ENCODE measurements at places on chromosomes 5 and 9.

DNA sequence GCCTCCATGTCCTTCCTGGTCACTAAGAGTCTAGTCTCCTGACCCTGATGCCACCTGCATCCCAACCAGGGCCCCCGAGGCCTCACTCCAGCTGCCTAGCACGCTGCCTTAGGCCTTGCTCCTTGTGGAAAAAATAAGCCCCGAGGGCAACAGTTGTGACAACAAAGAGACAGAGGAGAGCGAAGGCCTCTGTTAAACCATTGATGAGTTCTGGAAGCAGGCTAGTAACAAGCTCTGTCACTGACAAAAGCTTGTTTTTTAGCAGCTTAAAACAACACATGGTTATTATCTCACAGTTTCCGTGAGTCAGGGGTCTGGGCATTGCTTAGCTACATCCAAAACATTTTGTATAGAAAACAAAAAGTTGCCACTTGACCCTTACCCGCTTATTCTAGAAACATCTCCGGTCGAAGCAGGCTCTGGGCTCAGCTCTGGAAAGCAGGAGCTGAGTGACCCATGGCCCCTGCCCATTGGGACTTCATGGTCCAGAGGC lies 48.2 kb upstream of the TBC1D2 start:
- no peak for DNase-seq

DNA sequence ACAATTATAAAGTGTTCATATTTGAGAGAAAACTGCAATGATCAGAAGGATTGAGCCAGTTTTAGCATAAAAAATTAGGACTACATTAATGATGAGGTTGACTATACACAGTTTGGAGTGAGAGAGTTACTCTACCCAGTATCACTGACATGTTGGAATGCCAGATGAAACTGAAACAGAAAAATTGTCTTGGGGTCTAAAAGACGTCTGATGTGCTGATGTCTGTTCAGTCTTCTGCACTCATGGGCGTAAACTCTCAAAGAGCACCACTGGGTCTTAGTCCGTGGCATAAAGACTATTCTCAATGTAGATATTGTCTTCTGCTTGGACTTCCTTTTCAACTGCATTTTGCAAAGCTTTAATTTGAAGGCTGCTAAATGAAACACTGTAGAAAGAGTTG lies 29.5 kb downstream of the HAVCR1 start:
- DNase-seq, result no peak

- no peak for DNase-seq
These were observed 126.1 kb downstream of the SV2C start for GRCh38 chr5:76209297-76209696.

DNA sequence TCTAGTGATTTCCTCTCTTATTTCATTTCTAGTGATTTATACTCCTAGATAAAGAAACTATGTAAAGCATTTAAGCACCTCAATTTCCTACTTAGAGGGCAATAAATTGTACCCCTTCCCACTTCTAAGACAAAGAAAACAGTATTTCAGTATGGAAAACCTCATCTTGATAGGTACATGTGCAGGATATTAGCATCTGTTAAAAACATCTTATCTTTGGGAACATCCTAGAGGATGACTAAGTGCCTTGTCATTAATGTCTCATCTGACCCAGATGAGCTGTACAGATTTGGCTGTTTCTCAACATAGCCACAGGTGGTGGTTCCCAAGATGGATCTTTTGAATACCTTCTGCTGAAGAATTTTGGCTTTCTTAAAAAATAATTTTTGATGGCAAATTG lies 5.7 kb downstream of the MEGF10 start:
- no peak for DNase-seq

GRCh38 chr5:175692235-175692995 lies 34.5 kb downstream of the HRH2 start:
- DNase-seq, result no peak

- DNase-seq, result no peak
These were observed 216.8 kb downstream of the TRIM36 start for GRCh38 chr5:114952876-114953275.

DNA sequence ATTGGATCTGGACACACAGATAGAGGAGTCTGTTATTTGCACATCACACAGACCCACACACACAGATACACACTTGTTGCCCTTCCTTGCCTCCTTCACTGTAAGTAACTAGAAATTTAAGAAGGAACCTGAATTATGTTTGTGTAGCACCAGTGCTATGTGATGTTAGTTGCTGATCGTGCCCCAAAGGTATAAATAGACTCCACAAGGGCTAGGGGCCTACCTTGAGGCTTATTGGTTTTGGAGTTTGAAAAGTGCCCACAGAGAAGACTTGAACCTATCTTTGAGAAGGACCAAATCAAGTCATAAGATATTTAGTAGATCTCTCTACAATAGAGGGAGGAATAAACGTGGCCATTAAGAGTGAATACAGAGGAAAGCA lies 8.8 kb upstream of the TGFBI start:
- no peak for DNase-seq

DNA sequence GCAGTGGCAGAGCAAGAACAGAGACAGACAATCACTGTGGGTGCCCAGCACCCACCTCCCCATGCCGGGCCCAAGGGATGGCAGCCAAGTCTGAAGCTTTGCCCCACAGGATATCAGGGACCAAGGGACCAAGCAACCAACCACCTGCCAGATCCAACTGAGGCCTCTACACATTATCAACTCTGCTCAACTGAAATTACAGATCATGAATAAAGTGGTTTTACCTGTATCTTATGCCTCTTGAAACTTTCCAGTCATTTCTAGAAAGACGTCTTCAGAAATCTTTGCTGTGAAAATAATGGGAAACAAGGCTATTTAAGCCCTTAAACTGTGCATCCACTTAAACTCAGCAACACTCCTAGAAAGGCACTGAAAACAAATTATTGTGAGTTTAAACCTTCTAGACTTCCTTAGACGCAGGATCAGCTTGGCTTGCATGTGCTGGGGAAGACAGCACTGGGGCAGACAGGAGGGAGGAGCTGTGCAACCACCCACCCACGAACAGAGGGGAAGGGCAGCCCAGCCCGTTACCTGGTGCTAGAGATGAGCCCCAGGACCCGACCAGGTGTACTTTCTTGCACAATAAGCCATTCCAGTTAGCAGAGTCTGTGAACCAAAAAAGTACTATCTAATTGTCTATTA lies 80.0 kb downstream of the SEMA4D start:
- DNase-seq, result no peak

DNA sequence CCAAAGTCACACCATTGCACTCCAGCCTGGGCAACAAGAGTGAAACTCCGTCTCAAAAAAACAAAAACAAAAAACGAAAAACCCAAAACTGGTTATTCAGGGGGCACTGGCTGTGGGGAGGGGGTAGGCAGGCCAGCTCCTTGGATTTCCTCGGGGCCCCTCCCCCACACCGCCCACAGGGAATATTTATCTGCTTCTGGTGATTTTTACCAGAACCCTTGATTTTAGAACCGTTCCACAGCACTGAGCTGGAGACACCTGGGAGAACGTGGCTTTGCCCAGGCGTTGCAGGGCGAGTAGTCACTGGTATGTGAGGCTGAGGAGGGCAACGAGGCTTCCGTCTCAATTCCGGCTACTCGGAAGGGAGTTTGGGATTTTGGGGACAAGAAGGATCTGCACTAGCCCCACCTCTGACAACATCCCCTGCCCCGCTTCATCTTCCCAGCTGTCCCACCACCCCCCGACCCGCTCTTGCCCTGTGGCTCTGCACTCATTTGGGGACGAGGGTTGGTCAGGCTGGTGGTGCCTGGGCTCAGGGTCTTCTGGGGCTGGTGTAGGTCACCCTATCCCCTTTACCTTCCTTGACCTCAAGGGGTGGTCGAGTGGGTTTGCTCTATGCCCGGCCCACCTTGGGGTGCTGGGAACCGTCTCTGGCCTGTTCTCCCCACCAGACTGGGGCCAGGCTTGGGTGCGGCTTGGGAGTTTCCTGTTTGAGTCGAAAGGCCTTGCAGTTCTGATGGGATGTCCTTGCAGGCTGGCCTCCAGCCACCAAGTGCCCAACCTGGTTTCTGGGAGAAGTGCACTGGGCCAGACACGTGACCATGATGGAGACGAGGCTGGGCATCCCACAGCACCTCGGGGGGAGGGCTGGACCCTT lies 3.5 kb downstream of the AHRR start:
- no peak for DNase-seq

GRCh38 chr9:27276193-27277030 lies 20.5 kb downstream of the EQTN start:
- peak; percentile 45 for DNase-seq

- no peak for DNase-seq
These were observed 14.7 kb downstream of the SIL1 start for GRCh38 chr5:139183502-139183901.

DNA sequence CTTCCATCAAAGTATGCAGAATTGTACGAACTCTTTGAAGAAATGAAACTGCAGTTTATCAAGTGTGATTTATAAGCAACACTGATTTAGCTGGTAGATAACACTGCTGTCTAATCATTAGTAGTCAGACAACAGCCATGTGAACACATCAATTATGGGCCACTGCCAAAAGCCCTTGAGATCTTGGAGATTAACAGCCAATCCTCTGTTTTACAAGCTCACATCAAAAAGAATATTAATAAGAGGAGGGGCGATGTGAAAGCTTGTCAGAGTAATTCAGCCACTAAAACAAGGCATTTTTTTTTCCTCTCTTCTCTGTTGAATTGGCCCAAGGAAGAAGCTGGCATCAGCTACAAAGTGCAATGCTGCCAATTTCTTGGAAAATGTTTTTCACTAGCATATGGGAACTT lies 28.1 kb downstream of the ZNF608 start:
- no peak for DNase-seq
